ENCODE measurements at places on chromosomes 13 and 19.

- peak; percentile 91 for DNase-seq
These were observed at the start of gene USE1 for GRCh38 chr19:17215127-17215971. TSS of gene USE1 (plus strand) at chr19:17215357. CDS start at chr19:17215406, 49 bp downstream.

- no peak for DNase-seq
These were observed 260.8 kb downstream of the DNAJC15 start for GRCh38 chr13:43284162-43284561.

DNA sequence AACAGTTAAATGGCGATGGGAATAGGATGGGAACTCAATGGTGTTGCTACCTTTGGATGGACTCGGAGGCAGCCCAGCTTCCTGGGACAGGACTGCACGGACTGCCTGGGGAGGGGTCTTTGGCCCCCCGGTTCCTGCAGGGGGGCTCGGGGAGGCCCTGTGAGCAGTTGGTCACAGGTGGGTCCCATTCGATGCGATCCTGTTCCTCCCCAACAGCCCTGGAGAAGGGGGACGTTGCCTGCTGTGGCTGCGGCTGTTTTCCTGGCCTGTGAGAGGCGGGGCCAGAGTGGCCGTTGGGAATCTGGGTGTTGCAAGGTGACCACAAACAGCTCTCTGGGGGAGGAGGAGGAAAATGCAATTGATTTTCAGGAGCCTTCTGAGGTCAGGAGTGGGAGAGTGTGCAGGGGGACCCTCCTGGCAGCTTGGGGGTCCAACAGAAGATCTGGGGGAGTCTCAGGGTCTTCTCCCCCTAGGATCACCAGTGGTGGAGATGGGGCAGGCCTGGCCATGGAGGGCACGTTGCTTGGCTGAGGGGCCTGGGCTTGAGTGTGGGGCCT lies 1.9 kb upstream of the PLPPR3 start:
- no peak for DNase-seq

DNA sequence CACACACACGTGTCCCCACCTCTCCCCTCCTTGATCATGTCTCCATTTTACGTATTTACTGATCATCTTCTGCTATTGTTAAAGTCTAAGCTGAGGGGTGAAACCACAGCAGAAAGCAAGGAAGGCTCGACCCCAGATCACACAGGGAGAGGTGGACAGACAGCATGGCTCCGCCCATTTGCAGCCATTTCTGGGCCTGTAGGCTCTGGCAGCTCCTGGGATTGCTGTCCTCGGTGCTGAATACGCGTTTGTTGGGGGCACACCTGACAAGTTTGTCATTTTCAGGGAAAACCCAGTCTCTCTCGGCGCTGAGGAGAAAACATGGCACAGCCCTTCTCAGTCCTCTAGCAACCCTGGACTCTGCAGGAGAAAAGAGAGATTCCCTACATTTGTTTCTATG lies 8.0 kb downstream of the TMEM86B start:
- DNase-seq: no peak

DNA sequence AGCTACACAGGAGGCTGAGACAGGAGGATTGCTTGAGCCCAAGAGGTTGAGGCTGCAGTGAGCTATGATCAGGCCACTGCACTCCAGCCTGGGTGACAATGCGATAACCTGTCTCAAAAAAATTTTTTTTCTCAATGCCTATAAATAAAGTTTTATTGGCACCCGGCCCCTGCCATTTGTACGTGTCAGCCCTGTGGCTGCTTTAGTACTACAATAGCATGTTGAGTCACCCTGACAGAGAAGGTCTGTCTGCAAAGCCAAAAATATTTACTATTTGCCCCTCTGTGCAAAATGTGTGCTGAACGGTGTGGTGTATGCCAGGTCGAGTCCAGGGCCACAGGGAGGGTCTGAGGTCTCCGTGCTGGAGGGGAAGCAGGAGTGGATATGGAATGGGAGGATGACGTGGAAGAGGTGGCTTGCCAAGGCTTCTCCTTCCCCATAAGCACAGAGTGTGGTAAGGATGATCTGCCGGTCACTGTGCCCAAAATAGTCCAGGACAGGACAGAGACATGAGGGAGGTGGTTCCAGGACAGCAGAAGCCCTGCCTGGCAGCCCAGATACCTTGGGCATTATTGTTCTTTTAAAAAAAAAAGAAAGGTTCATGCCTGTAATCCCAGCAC lies 10.0 kb downstream of the NMRK2 start:
- DNase-seq: no peak

DNA sequence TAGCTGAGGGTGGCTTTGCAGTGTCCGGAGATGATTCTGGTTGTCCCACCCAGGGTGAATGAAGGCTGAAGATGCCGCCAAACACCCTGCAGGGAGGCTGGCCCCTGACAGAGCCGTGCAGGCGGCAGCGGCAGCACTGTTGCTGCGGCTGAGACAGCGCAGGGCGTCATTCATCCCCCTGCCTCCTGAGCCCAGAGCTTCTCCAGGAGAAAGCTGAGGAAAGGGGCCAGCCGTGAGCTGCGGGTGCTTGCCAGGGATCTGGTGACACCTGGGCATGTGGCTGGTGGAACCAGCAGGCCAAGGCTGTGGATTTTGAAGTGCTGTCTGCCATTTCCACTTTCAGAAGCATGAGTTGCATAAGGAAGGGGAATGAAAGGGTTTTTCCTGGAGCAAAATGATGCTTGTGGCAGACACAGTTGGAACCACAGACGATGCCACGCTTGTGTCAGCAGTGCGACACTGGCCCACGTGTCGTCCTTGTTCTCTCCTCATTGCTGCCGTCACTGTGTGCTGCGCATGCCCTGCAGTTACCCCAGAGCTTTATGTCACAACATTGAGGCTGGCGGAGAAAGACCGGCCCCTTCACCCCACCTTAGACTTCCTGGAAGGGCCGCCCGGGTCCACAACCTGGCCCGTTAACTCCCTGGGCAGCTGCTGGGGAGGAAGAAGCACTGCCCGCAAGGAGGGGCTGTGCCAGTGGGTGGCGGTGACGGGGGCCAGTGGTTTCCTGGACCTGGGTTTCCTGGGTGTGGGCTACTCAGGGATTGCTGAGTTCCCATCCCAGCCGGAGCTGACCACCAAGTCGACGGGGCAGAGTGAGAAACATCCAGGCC lies 22.7 kb downstream of the TFDP1 start:
- no peak for DNase-seq

GRCh38 chr13:20940083-20940482 lies 37.5 kb upstream of the XPO4 start:
- no peak for DNase-seq

GRCh38 chr13:41563984-41564365 lies 106.6 kb downstream of the RGCC start:
- DNase-seq: no peak

DNA sequence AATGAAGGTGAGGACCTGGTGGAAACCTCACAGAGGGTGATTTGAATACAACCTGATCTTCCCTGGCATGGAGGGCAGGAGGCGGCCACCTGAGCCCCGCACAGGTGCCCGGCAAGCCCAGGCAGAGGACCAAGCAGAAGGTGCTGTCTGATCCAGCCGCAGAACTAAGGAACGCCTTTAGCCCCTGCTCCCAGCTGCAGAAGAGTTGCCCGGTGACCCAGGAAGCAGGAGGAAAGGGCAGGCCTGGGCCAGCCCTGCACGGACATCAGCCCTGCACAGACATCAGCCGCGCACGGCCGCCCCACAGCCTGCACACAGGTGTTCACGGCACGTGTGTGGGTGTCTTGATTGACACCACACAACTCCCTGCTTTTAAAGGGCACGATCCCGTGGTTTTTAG lies 43.1 kb downstream of the RASA3 start:
- DNase-seq: no peak

DNA sequence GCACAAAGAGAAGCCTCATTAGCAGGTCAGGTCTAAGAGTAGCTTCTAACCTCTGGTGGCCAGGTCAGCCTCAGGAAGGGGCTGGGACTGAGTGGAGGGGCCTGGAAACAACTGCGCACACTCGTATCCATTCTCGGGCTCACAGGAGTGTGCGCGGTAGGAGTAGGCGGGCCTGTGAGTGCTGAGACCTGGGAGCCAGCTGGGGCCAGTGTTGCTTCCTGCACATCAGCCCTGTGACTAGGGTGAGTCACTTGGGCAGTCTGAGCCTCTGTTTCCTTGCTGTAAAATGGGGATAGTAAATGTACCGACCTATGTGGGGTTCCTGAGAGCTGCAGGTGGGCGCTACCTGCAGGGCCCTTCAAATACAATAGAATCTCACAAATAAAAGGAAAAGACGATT lies 26.9 kb downstream of the SIN3B start:
- no peak for DNase-seq

GRCh38 chr19:43594710-43595604 lies 977 bp downstream of the IRGQ start:
- peak; percentile 82 for DNase-seq

- no peak for DNase-seq
These were observed 55.8 kb upstream of the RFXAP start for GRCh38 chr13:36763126-36763722.

GRCh38 chr13:45215392-45216077 lies 14.7 kb upstream of the KCTD4 start:
- DNase-seq: no peak

DNA sequence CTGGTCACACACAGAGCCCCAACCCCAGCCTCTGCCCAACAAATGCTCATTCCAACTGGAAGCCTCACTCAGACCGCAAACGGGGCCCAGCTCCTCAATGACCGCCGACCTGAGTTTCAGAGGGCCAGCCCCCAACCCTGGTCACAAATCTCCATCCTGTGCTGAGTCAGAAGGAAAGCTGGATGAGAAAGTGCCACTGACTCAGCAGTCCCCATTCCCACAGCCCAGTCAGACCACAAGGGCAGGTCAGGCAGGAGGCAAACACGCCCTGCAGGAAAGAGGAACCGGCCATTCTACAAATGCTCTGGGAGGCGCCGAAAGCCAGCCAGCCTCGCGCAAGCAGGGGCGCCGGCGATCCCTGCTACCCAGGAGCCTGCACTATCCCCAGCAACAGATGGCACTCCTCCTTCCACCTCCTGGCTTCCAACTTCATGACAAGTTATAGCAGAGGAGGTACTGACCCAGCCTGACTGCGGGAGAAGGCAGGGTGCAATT lies 14.1 kb upstream of the PRKD2 start:
- no peak for DNase-seq

GRCh38 chr19:30562981-30563380 lies 190.8 kb downstream of the ZNF536 start:
- DNase-seq: no peak

DNA sequence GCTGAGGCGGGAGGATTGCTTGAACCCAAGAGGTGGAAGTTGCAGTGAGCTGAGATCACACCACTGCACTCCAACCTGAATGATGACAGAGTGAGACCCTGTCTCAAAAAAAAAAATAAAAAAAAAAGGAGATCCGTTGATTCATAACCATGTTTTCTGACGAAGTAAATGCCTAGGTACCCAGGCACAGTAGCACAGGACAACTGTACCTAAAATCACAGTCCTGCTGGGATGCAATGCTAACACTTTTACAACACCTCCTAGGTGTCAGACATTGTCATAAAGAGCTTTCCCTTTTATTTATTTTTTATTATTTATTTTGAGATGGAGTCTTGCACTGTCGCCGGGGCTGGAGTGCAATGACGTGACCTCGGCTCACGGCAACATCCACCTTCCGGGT lies 2.5 kb upstream of the TTC9B start:
- DNase-seq: no peak

DNA sequence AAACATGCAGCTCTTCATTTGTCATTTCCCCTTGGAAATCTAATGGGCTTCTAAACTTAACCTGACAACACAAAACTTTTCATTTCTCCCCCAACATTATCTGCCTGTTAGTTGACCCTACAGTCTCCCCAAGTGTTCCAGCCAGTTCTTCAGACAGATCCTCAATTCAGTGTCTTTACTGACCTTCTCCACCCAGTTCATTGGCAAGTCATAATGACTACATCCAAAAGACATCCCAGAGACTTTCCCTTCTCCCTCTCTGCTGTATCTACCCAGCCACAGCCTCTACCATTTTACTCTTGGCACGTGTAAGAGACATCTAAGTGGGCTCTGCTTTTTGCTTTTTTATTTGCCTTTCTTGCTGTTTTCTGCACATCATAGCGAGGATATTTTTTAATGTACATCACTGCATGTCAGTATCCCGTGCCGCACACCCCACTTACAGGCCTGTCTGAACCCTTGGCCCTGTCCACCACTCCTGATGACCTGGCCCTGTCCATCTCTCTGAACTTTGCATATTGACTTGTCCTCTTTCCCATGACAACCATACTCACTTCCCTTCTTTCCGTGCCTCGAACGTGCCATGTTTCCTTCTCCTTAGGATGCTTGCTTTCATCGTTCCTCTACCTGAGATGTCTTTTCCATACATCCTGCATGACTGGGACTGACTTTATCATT lies 391.9 kb downstream of the IRS2 start:
- DNase-seq: no peak

GRCh38 chr19:45402298-45403061 lies 2.4 kb downstream of the PPP1R13L start:
- peak; percentile 15 for DNase-seq
